ENCODE measurements at places on chromosomes 4 and X. TPM values are rescaled to one million over a fixed set of nuclear protein-coding genes. Genes with fewer than 3 reads are reported as not detected.

Gene CITED1
- total RNA-seq = not detected

Gene MAGEC1
- not detected for total RNA-seq

Gene SPANXC
- not detected for total RNA-seq

Gene NWD2
- not detected for total RNA-seq

Gene PAGE2B
- not detected for total RNA-seq

Gene TRIM2
- total RNA-seq = 127 TPM

Gene ZCCHC4
- 16.9 TPM for total RNA-seq

Gene ADH1C
- 5.5 TPM for total RNA-seq

Gene MAOA
- 15.0 TPM for total RNA-seq

Gene SLC25A5
- total RNA-seq = 232 TPM

Gene AMTN
- not detected for total RNA-seq

Gene PRKX
- total RNA-seq = 23.0 TPM

Gene ERAS
- not detected for total RNA-seq

Gene ATP8A1
- total RNA-seq = 7.0 TPM

Gene ALB
- not detected for total RNA-seq

Gene SPARCL1
- total RNA-seq = 1.2 TPM

Gene FAM9B
- total RNA-seq = not detected

Gene HDX
- total RNA-seq = 5.1 TPM
